Amniotic stem cell (primary cell): ENCODE measurements at places on chromosomes 11 and 22.

- DNase-seq = no peak
These were observed 102.7 kb upstream of the CCT8L2 start for GRCh38 chr22:16695261-16695660.

- DNase-seq = no peak
These were observed 1517.5 kb upstream of the TENM4 start for GRCh38 chr11:80958361-80958760.

GRCh38 chr22:35912658-35913057, 116.0 kb downstream of the RBFOX2 start:
- DNase-seq = no peak

GRCh38 chr11:104286129-104286528, 122.2 kb upstream of the PDGFD start:
- no peak for DNase-seq
